Right ventricle myocardium superior (tissue), 1 donor: ENCODE measurements at places on chromosomes 3 and 15.

DNA sequence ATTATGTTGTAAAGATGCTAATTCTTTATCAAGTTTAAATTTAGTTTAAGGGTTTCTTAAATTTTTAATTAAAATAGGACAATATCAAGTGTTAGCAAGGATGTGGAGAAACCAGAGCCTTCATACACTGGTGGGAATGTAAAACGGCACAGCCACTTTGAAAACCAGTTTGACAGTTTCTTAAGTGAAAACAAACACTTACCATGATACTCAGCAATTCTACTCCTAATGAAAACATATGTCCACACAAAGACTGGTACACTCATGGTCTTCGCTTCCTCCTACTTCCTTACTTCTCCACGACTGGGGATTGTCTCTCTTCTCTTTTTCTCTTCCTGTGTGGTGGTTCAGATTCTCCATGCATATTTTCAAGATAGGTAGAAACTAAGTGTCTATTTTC is 9.2 kb downstream of the SKIC8 start:
- DNase-seq, result no peak

GRCh38 chr3:127610105-127610504 is 11.9 kb downstream of the MCM2 start:
- DNase-seq, result no peak

DNA sequence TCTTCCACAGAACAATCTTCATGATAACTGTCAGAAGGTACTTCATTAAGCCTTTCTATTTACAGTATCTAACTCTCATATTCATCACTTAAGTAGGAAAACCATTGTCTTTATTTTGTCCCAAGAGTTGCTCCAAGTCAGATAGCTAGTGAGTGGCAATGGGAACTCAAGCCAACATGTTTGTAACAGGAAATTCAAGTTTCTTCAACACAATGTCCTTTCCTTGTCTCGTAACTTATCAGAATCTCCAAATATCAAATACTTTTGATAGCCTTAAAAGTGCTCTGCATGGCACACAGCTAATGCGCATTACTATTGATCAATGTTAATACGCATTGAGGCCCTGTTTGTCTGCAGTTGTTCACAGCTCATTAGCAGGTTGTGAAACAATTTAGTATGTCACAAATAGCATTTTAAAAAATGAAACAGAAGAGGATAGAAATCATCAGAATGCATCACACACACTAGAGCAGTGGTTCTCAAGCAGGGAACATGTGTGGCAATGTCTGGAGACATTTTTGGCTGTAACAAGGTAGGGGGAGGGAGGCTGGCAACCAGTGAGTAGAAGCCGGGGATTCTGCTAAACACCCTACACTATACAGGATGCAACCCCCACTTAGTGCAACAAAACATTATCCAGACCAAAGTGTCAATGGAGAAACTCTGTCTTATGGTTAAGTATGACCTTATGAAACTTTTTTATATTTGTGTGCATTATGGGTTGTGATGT is 27.5 kb downstream of the BTLA start:
- no peak for DNase-seq

GRCh38 chr3:193879864-193880242 is 256.1 kb upstream of the HES1 start:
- no peak for DNase-seq

GRCh38 chr3:59408047-59408624 is 358.3 kb upstream of the CFAP20DC start:
- no peak for DNase-seq
